Kidney (tissue), 22 donors: ENCODE measurements at places on chromosomes 6 and 20. TPM values are rescaled to one million over a fixed set of nuclear protein-coding genes. Genes with fewer than 3 reads are reported as not detected.

- DNase-seq: no peak
Measured at GRCh38 chr20:56403465-56403864, 8.6 kb upstream of the CASS4 start.

- DNase-seq: no peak
Measured at GRCh38 chr6:64233746-64234145, 598.1 kb downstream of the PHF3 start.

DNA sequence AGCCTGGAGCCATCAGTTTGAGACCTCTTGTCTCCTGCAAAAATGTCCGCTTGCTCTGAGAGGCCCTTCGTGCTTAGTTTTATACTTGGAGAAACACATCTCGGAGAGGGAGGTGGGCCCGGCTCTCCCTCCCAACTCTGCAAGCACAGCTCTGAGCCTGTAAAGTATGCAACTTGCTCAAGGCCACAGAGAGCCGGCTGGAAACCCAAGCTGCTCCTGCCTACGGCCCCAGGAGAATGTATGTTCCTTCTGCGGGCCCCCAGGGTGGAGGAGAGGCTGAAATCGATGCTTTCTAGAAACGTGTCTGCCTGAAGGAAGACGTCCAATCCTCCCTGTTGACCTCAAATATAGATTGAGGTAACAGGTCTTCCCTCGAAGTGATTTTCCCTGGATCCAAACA lies 205.4 kb downstream of the PREX1 start:
- peak; percentile 40 for DNase-seq

DNA sequence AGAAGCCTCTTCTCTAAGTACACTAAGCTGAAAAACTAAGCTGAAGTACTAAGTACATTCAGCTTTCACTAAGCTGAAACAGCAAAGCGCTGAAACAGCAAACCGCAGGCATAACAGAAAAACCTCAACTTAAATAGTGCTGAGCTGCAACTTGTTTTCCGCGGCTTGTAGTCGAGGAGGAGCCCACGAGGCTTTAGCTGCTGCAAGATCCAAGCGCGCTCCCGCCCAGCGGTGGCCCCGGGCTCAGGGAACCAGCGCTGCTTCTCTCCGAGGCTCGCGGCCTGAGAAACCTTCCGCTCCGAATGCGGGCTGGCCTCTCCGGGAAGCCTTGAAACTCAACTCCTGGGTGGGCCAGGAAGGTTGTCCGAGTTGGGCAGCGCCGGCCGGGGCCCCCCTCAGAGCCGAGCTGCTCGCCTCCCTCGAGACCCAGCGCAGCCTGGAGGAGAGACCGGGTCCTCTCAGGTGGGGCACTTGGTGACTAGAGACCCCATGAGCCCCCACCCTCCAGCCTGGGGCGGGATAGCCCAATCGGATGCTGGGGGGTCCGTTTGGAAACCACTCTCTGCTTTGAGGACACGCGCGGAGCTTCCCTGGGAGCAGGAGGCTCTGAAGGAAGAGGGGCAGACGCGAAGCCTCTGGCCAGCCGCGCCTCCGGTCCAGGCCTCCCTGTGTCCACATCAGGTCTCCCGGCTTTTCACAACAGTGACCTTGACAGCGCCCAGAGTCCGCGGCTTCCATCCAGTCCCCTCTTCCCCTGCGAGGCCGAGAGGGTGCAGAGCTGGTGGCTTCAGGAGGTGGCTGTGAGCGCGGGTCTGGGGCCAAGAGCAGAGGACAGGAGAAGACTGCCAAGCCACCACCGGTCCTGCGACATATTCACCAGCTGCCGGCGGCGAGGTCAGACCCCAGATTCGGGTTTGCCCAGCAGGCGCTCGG lies 38.1 kb upstream of the HLA-E start:
- peak; percentile 82 for DNase-seq

GRCh38 chr20:8642247-8642646 lies 426.6 kb upstream of the PLCB4 start:
- no peak for DNase-seq

DNA sequence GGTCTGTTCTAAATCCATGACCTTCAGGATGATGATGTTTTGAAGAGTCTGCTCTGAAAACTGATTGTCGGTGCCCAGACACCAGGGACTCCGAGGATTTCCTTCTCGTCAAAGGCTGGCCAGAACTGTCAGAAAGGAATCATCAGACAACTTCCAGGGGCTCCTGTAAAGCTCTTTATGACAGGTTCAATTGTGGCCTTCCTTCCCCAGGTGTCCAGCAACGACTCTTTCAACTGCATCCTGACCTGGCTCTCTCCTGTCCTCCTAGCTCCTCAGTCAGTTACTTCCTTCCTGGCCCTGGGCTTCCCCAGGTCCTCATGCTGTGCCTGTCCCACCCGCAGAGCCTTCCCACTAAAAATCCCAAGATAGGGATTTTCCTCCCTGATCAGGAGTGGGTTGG lies 279.9 kb upstream of the RNF24 start:
- DNase-seq: no peak

- DNase-seq: peak; percentile 92
Measured at GRCh38 chr20:36861875-36862801, 13.8 kb upstream of the TLDC2 start.

DNA sequence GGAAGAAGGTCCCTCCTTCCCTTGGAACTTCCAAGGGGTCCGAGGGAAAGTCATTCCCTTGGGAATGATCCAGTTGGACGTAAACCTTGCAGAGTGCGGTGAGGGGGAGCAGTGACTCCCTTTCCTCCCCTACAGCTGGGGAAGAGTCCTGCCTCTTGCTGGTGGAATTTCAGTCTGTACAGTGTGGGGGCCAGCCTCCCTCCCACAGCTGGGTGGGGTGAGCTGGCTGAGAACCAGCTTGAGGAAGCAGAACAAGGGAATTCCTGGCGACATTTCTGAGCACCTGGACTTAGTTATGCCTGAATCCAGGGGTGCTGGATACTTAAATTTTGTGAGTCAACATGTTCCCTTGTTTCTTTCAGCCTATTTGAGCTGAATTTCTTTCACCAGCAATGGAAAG lies 152.0 kb downstream of the ANKRD60 start:
- DNase-seq: no peak

DNA sequence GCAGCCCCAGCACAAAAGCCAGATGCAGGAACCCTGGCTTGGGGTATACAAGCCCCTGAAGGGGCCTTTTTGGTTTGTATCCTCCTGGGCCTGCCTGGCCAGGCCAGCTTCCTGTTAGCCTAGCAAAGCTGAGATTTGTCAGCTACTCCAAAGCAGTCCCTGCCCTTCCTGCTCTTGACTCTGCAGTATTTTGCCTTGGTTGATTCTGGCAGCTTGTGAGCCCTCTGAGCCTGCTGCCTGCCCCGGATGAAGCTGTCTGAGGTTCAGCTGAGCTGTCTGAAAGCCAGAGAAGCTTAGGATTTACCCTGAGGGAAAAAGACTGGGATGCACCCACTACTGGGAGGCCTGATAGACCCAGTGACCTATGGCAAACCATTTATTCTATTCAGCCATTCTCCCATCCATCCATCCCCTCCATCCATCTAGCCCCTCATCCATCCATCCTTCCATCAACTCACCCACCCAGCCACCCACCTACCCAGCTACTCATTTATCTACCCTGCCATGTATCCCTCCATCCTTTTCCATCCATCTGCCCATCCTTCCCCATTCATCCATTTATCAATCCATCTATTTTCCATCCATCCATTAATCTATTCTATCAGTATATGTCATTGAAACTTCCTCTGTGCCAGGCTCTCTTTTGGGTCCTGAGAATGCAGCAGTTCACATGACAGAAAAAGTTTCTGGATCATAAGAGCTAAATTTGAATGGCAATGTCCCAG lies 307.5 kb downstream of the DHX35 start:
- DNase-seq: no peak

- no peak for DNase-seq
Measured at GRCh38 chr6:20717743-20718142, 183.5 kb downstream of the CDKAL1 start.

DNA sequence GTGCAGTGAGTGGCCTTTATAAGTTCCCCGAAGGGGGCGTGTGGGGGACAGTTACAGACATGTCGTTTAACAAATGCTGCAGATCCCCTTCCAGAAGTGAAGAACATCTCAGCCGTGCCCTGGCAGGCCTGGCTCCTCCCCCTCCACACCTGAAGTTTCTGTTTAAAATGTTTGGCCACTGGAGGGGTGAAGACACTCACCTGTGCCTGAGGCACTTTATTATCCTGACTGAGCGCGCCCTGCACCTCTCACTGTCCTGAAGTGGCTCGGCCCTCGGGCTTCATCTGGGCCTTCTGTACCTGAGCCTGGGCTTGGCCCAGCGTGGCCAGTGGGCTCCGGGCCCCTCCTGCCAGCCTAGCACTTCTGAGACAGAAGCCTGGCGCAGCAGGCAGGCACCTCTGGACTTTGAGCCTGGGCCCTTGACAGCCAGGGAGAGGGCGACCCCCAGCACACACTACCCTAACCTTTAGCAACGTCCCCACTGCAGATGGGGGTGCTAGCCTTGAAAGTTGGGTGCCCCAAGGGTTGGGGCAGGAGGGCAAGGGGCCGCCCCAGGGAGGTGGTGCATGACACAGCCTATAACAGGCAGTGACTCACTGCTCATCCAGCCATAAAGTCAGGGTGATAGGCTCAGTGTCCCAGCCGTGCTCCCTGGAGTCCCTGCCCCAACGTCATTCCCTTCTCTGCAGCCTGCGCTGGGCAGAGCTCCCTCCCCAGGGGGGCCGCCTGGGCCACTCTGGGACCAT lies 13.6 kb upstream of the GATA5 start:
- DNase-seq: no peak

DNA sequence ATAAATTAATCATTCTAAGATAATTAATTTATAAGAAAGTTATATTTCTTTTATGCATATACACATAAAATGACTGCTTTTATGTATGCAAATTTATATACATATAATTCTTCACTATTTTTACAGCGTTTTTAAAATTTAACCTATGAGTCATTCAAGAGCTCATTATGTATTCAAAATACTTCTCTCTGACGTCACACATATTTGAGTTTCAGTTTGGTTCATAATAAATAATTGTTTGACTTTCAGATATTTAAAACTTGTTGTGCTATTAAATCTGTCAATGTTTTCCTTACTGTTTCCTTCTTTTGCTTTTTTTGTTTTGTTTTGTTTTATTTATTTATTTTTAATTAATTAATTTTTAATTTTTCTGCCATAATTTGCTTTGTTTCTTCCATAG lies 467.5 kb upstream of the ADGRB3 start:
- DNase-seq: no peak

DNA sequence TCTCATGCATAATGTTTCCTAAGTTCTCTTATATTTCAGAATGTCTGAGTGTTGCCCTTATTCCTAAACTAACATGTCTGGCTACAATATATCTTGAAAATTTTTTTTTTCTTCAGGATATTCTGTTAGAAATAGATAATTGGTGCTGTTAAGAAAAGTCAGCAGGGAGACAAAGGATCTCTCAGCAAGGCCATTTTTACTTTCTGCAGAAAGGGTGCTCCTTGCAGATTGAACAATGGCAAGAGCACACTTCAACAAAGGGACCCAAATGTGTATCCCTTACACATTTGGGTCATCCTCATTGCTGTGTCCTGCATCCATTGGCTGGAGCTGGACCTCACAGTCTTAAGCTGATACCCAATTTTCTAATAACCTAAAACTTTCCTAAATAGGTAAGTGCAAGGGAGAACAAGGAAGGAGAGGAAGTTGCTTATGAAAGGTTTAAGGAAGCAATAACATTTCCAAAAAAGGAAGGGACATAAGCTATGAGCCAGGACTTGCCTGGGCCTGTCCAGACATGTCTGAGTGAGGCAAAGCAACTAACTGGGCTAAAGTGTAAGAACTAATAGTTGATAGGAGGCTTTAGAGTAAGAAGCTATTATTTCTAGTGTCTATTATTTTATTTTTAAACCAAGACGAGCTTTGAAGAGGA lies 429.6 kb downstream of the BCKDHB start:
- no peak for DNase-seq

GRCh38 chr6:112291161-112291762 lies 36.9 kb upstream of the LAMA4 start:
- DNase-seq: no peak

DNA sequence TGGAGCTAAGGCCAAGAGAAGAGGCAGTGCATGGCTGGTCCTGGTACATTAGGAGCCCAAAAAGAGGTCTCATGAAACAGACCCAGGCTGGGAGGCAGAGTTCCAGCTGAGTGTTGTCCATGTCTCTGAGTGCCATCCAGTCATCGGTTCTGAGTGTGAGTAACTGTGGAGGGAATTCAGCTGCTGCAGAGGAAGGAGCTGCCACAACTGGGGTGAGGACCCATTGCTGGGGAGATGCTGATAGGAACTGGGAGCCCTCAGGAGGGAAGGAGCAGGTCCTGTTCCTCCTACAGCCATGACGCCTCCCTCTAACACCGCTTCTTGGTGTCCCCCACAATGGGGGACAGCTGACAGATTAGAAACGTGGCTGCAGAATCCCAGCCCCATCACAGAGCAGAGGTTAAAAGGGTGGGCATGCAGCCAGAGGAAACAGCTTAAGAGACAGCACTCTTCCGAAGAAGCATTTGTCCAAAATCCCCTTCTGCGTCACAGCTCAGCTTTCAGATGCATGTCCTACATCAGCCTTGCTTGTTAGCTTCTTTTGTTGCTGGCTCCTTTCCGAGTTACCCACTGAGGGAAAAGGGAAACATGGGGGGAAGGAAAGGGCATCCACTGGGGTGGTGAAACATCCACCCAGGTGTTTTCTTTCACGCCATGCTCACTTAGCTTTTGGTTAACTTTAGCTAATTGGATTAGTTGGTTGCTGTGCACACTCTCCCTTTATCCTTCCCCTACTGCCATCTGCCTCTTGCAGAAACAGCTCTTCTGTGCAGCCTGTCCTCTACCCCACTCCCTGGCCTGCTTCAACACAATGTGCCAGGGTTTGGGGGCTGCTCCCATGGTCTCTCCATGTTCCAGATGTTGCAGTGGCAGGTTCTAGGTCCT lies 239.2 kb downstream of the SYNDIG1 start:
- peak; percentile 43 for DNase-seq

KCNK16 gene
- not detected for total RNA-seq

DBNDD2 gene
- 51.5 TPM for total RNA-seq

SS18L1 gene
- total RNA-seq: 12.0 TPM

SLC17A3 gene
- total RNA-seq: 14.0 TPM

ESR1 gene
- total RNA-seq: 5.2 TPM

CYP24A1 gene
- 39.0 TPM for total RNA-seq

SLC17A2 gene
- total RNA-seq: 0.76 TPM

WDR27 gene
- 45.0 TPM for total RNA-seq

ADGRF4 gene
- total RNA-seq: not detected

KIAA1755 gene
- total RNA-seq: 5.1 TPM

POU5F1 gene
- 19.9 TPM for total RNA-seq

RNF182 gene
- total RNA-seq: 3.9 TPM
